ENCODE measurements at places on chromosomes 4 and X. TPM values are rescaled to one million over a fixed set of nuclear protein-coding genes. Genes with fewer than 3 reads are reported as not detected.
A peak's percentile ranks its signal among the peaks of the same experiment; 100 is the strongest.

PDCL2 gene
- not detected for total RNA-seq

PAGE5 gene
- total RNA-seq, result 0.66 TPM

ADGRG2 gene
- under 0.01 TPM for total RNA-seq

AMOT gene
- 6.8 TPM for total RNA-seq

F8A2 gene
- total RNA-seq, result not detected

OSTC gene
- total RNA-seq, result 108 TPM

XAGE1B gene
- not detected for total RNA-seq

DNA sequence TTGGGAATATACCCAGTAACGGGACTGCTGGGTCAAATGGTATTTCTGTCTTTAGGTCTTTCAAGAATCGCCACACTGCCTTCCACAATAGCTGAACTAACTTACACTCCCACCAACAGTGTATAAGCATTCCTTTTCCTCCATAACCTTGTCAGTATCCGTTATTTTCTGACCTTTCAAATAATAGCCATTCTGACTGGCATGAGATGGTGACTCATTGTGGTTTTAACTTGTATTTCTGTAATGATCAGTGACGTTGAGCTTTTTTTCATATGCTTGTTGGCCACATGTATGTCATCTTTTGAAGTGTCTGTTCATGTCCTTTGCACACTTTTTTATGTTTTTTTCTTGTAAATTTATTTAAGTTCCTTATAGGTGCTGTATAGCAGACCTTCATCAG, 81.2 kb downstream of the ADAM29 start:
- no peak overlapping the region for H3K4me3 ChIP-seq
- no peak for DNase-seq
- no peaks in the 10 kb centered on the region for H3K27me3 ChIP-seq
- H3K27ac ChIP-seq, result no peak overlapping the region
- no peaks in the 10 kb centered on the region for H3K4me1 ChIP-seq

DNA sequence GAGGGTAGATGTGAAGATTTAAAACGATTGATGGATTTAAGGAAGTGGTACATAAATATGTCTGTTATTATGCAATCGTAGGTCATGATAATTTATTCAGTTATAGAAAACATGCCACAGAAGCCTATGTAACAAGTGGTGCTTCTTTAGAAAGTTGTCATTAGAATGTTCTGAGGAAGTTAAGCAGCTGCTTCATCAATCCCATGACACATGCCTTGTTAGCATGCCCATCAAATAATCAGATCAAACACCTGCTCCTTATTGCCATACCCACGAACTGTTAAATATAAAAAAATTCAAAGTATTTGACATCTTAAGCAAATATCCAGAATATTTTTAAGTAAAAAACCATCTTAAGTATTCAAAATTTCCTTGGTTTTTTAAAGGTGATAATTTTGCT, 76.4 kb upstream of the MYOZ2 start:
- no peak for DNase-seq
- H3K27ac ChIP-seq, result no peak overlapping the region
- no peaks in the 10 kb centered on the region for H3K27me3 ChIP-seq
- no peaks in the 10 kb centered on the region for H3K4me1 ChIP-seq
- no peaks in the 10 kb centered on the region for H3K36me3 ChIP-seq

- no peaks in the 10 kb centered on the region for H3K27me3 ChIP-seq
- H3K36me3 ChIP-seq, result no peaks in the 10 kb centered on the region
- H3K4me1 ChIP-seq, result no peaks in the 10 kb centered on the region
- DNase-seq, result no peak
- no peak overlapping the region for H3K4me3 ChIP-seq
Observed at GRCh38 chr4:90799895-90800294, 672.7 kb downstream of the CCSER1 start.

GRCh38 chr4:125938541-125938940, 623.8 kb downstream of the FAT4 start:
- no peak overlapping the region for H3K27ac ChIP-seq
- no peaks in the 10 kb centered on the region for H3K36me3 ChIP-seq
- no peak overlapping the region for H3K4me3 ChIP-seq
- no peaks in the 10 kb centered on the region for H3K4me1 ChIP-seq

GRCh38 chr4:77251751-77252150, 94.7 kb downstream of the CCNG2 start:
- no peak overlapping the region for H3K27ac ChIP-seq
- no peak overlapping the region for H3K4me3 ChIP-seq
- no peaks in the 10 kb centered on the region for H3K4me1 ChIP-seq
- DNase-seq, result no peak

DNA sequence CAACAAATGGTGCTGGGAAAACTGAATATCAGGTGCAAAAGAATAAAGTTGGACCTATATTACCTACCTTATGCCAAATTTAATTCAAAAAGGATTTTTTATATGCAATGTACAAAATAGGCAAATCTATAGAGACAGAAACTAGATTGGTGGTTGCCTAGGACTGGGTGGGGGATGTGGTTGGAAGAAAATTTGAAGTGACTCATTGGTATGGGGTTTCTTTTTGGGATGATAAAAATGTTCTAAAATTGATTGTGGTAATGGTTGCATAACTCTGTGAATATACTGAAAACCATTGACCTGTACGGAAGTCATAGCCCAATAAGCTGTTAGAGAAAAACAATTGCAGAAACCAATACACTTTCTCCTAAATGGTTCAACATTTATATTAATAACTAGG, 72.1 kb downstream of the COL4A5 start:
- no peaks in the 10 kb centered on the region for H3K27me3 ChIP-seq
- no peaks in the 10 kb centered on the region for H3K4me1 ChIP-seq
- H3K36me3 ChIP-seq, result no peaks in the 10 kb centered on the region
- peak; percentile 46 for DNase-seq

- H3K27ac ChIP-seq, result peak overlapping the region; percentile 72
- no peaks in the 10 kb centered on the region for H3K27me3 ChIP-seq
- H3K4me1 ChIP-seq, result peaks cover 11% of the 10 kb centered on the region
- H3K36me3 ChIP-seq, result peaks cover 4% of the 10 kb centered on the region
Observed at GRCh38 chr4:6885953-6886557, 23.6 kb upstream of the TBC1D14 start.

DNA sequence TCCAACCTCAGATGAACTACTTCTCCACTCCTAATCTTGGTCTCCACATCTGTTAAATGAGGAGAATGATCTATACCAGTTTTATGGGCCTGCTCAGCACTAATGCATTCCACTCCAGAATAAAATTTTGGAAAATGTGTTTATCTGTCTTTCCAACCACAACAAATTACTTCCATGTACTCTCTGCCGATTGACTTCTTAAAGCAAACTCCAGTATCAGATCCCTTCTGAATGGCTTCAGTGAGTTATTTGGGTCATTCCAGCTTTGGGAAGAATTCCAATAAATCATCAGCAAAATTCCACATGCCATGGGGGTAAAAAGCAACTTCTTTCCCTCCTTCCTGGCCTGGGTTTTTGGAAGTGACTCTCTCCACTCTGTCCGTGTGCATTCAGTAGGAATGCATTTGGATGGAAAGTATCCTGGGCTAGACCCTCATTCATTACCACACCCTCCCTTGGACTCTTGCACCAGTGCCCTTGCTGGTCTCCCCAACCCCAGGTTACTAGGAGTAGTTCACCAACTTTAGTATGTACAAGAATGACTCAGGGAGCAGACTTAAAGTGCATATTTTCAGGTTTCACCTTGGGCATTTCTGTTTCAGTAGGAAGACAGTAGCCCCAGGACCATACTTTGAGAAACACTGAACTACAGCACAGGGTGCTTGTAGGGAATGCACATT, 15.4 kb upstream of the ADH6 start:
- DNase-seq, result no peak
- H3K27me3 ChIP-seq, result no peaks in the 10 kb centered on the region
- H3K27ac ChIP-seq, result no peak overlapping the region

GRCh38 chr4:85788604-85789003, 313.7 kb downstream of the ARHGAP24 start:
- H3K27me3 ChIP-seq, result no peaks in the 10 kb centered on the region
- H3K4me1 ChIP-seq, result peaks cover 19% of the 10 kb centered on the region
- no peak overlapping the region for H3K4me3 ChIP-seq
- no peak for DNase-seq
- no peak overlapping the region for H3K27ac ChIP-seq
- H3K36me3 ChIP-seq, result no peaks in the 10 kb centered on the region

DNA sequence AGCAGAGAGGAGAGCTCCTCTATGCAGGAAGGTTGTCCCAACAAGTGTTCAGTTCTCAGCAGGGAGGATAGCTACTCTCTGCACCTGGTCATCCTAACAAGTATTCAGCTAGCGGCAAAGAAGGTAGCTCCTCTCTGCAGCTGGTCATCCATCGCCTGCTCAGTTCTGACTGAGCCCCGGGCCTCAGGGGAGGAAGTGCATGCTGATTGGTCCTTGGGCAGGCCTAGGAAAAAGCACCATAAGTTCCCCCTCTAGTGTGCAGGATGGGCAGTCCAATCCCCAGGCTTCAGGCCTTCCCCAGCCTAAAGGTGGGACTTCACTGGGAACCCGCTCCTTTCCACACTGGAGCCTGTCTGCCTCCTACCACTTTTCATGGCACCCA, 4.4 kb upstream of the FBXW7 start:
- H3K27me3 ChIP-seq, result no peaks in the 10 kb centered on the region
- no peak for DNase-seq
- no peak overlapping the region for H3K4me3 ChIP-seq

DNA sequence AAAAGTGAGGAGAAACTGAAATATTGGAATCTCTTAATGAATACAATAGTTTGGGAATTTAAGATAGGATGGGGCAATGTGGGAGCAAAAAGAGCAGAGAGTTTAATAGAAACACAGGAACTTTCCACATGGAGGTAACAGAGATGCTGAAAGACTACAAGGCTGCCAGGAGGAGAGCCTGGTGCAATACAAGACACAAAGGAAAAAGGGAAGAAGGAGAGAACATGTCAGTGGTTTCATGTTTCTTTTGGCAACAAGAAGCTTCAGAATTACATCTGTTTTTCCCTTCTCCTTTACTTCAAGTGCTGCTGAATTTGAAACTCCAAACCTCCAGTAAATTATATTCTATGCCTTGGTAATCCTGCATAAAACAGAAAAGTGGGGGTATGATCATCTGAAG, 474.3 kb downstream of the FAT4 start:
- no peaks in the 10 kb centered on the region for H3K4me1 ChIP-seq
- DNase-seq, result peak; percentile 40
- H3K27ac ChIP-seq, result no peak overlapping the region
- no peaks in the 10 kb centered on the region for H3K27me3 ChIP-seq
- H3K36me3 ChIP-seq, result no peaks in the 10 kb centered on the region
- no peak overlapping the region for H3K4me3 ChIP-seq

DNA sequence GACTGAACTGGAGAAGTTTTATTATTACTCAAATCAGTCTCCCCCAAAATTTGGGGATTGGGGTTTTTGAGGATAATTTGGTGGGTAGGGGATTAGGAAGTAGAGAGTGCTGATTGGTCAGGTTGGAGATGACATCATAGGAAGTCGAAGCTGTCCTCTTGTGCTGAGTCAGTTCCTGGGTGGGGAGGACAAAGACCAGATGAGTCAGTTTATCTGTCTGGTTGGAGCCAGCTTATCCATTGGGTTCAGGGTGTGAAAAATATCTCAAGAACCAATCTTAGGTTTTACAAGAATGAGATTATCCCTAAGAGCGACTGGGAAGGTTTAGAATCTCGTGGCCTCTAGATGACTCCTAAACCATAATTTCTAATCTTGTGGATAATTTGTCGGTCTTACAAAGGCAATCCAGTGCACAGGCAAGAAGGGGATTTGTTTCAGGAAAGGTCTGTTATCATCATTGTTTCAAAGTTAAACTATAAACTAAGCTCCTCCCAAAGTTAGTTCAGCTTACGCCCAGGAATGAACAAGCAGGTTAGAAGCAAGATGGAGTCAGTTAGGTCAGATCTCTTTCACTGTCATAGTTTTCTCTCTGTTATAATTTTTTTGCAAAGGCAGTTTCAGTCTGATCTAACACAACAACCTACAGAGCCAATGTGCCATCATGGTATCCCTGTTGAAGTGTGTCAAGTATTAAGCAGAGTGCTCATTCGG, 274.5 kb downstream of the SLC7A11 start:
- no peaks in the 10 kb centered on the region for H3K27me3 ChIP-seq
- H3K27ac ChIP-seq, result no peak overlapping the region
- no peak for DNase-seq
- H3K36me3 ChIP-seq, result no peaks in the 10 kb centered on the region
- H3K4me1 ChIP-seq, result no peaks in the 10 kb centered on the region
- no peak overlapping the region for H3K4me3 ChIP-seq

DNA sequence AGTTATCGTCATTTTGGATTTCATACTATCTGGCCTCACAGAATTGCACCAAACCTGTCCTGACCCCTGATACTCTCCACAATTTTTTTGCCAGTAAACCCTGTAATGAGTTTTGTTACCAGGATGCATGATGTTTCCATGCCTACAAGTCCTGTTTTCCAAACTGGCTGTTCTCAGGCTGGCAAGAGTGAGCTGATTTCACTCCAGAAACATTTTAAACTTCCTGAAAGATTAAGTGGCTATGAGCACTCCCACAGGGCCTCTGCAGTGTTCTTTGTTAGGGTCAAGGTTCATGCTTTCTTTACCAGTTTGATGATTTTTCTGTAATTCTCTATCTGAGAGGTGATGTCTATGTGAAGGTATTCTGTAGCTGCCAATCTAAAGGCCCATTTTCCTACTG, 31.7 kb upstream of the PDLIM3 start:
- no peaks in the 10 kb centered on the region for H3K36me3 ChIP-seq
- H3K4me3 ChIP-seq, result no peak overlapping the region
- DNase-seq, result peak; percentile 88
- peaks cover 16% of the 10 kb centered on the region for H3K4me1 ChIP-seq

GRCh38 chr4:137794764-137795254, 262.5 kb upstream of the PCDH18 start:
- H3K4me1 ChIP-seq, result no peaks in the 10 kb centered on the region
- peak overlapping the region; percentile 30 for H3K4me3 ChIP-seq
- H3K27me3 ChIP-seq, result no peaks in the 10 kb centered on the region
- DNase-seq, result peak; percentile 2
- H3K27ac ChIP-seq, result no peak overlapping the region

DNA sequence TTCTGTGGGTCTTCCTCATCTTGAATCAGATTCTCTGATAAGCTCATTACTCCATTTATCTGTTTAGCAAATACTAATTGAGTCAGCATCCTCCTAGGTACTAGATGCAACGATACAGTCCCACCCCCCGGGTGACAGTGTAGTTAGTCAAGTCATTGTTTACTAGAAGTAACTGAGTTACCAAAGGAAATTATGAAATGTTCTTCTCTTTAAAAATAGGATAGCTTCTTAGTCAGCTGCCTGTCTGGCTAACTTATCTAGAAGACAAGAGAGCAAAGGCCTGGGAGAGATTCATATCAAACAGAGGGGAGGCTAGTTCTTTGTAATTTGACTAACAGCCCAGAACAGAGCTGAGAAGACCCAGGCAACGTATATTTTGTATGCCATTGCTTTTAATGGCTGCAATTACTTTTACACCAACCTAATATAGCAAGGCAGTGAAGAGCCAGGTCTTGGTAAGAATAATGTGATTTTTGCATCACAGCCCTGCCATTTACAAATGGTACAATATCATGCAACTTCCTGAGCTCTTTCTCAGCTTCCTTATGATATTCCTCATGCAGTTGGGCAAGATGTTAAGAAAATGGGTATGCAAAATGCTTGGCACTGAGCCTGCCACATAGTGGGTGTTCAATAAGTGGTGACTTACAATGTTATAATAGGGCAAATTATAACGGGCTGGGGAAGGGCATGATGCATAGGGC, 149.9 kb downstream of the CHIC2 start:
- no peaks in the 10 kb centered on the region for H3K36me3 ChIP-seq
- peaks cover 13% of the 10 kb centered on the region for H3K4me1 ChIP-seq
- H3K4me3 ChIP-seq, result no peak overlapping the region
- peak overlapping the region; percentile 75 for H3K27ac ChIP-seq
- no peaks in the 10 kb centered on the region for H3K27me3 ChIP-seq

- H3K36me3 ChIP-seq, result no peaks in the 10 kb centered on the region
- no peak overlapping the region for H3K4me3 ChIP-seq
- H3K27ac ChIP-seq, result no peak overlapping the region
- DNase-seq, result no peak
- no peaks in the 10 kb centered on the region for H3K4me1 ChIP-seq
Observed at GRCh38 chr4:132955146-132955545, 193.9 kb upstream of the PCDH10 start.
